Calu3 (cell line): ENCODE measurements at places on chromosomes 16 and 17. TPM values are rescaled to one million over a fixed set of nuclear protein-coding genes. Genes with fewer than 3 reads are reported as not detected.

DNA sequence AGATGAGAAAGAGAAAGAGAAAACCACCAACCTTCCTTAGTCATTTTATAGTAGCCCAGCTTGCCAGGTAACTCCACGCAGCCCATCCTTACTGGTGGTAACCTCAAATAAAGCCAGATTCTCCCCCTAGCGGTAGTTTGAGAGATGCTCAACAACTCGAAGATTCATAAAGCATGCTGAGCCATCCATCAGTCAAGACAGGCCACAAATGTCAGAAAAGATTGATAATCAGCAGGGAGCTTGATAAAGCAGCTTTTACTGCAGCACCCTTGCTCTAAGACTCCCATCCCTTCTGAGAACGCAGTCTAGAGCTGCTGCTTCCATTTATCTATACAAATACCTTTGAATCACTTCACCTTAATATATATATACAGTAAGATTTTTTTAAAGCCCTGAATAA, 451.5 kb upstream of the HSBP1 start:
- DNase-seq: peak; percentile 28
- H3K27ac ChIP-seq: no peak overlapping the region
- no peaks in the 10 kb centered on the region for H3K4me1 ChIP-seq
- H3K36me3 ChIP-seq: no peaks in the 10 kb centered on the region

- DNase-seq: peak; percentile 46
- no peaks in the 10 kb centered on the region for H3K27me3 ChIP-seq
- H3K27ac ChIP-seq: peak overlapping the region; percentile 92
- peaks cover 72% of the 10 kb centered on the region for H3K36me3 ChIP-seq
- H3K4me1 ChIP-seq: peaks cover 34% of the 10 kb centered on the region
- H3K4me3 ChIP-seq: peak overlapping the region; percentile 89
These were observed 520 bp downstream of the JPT2 start for GRCh38 chr16:1678500-1679098.

DNA sequence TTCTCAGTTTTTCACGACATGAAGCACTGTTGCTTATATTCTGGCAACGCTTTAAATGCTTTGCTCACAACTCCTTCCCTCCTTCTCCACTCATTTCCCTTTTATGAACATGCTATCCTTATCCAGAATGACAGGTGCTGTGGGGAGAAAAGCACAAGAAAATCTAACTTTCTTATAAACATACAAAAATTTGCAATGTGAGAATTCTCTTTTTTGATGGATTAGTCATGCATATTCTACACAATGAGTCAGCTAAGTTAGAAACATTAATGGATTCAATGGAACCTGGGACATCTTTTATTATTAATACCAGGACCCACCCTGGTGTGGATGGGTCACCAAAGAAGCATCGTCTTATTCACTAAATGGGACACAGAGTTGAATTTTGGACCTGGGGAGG, 234.6 kb upstream of the CDH5 start:
- no peak overlapping the region for H3K27ac ChIP-seq
- DNase-seq: no peak
- H3K36me3 ChIP-seq: no peaks in the 10 kb centered on the region
- H3K27me3 ChIP-seq: peaks cover 94% of the 10 kb centered on the region

C17orf78 gene
- total RNA-seq: not detected in 2 replicates

DNA sequence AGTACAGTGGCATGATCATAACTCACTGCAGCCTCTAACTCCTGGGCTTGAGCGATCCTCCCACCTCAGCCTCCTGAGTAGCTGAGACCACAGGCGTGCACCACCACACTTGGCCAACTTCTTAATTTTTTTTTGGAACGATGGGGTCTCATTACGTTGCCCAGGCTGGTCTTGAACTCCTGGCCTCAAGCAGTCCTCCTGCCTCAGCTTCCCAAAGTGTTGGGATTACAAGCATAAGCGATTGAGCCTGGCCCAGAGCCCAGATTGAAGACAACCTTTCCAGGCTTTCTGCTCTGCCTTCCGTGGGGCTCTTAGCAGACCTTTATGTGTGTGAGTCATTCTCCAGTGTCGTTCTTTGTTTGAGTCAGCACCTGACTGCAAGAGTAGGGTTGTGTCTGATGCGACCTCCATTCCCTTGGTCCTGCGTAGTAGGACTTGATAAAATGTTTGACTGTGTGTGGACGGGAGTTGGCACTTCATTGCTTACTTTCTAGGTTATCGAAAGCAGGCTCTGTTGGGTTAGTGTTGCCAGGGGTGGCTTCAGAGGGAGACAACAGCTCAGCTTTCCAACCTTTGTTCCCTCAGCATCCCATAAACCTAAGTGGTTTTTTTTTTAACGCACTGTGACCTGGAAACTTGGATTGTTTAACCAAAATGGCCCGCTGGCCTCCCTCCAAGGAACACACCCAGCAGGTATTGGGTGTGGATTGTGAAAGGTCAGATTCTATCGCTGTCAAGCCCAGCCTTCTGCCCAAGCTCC, 26.4 kb downstream of the EEF2K start:
- peaks cover 22% of the 10 kb centered on the region for H3K36me3 ChIP-seq
- H3K27me3 ChIP-seq: no peaks in the 10 kb centered on the region
- H3K4me3 ChIP-seq: peak overlapping the region; percentile 64
- H3K4me1 ChIP-seq: peaks cover 22% of the 10 kb centered on the region
- peak; percentile 84 for DNase-seq

DNA sequence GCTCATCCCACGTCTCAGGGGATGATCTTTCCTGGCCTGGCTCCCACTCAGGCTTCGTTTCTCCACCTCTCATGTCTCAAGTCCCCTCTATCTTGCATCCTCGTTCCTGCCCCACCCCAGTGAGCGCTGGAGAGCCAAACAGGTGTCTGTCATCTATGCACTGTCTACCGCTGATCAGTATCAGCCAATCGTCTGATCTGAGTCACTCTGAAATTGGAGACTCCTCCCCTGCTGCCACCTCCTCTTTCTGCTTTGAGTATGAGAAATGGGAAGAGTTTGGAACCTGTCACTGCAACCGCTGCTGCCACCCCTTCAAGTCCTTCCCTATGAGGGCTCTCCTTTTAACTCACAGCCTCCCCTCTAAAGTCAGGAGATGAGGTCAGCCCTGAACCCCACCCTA, 28.0 kb downstream of the FZD2 start:
- peaks cover 17% of the 10 kb centered on the region for H3K4me1 ChIP-seq
- H3K27ac ChIP-seq: no peak overlapping the region
- peaks cover 5% of the 10 kb centered on the region for H3K36me3 ChIP-seq
- no peak for DNase-seq
- peaks cover 8% of the 10 kb centered on the region for H3K27me3 ChIP-seq

TNS4 gene
- total RNA-seq: 0.21 and 0.44 TPM in 2 replicates

DNA sequence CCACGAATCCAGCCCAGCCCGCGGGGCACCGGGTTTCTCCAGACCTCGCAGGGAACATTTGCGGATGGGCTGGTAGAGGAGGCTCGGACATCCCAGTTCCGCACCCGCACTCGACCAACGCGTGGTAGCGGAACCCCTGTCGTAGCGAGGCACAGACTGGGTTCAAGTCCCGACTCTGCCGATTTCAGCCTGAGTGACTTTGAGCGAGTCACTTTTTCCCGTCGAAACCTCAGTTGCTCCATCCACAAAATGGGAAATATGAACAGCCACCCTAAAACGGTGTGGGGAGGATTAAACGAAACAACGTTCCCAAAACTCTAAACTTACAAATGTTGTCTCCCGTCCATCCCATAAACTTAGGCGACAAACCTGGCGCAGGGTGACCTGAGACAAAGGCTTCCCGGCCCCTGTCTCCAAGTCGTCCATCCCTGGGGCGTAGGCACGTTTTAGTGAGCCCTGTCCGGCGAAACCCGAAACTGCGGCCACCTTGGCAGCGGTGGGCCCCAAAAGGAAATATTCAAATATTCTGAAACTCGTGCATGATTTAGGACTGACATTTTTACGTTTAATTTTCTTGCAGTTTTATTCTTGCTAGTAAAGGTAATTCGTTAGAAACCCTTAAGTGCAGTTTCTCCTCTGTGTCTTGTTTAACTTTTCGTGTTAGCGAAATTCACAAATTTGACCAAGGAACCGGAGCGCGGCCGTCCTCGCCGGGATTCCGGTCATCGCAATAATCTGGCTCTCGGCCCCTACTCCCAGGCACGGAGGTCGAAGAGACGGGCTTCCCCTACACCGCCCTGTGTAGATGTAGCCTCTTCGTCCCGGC, 1.9 kb upstream of the MLLT6 start:
- peak overlapping the region; percentile 85 for H3K4me3 ChIP-seq
- peaks cover 71% of the 10 kb centered on the region for H3K36me3 ChIP-seq
- peak; percentile 56 for DNase-seq
- H3K27ac ChIP-seq: peak overlapping the region; percentile 90
- peaks cover 25% of the 10 kb centered on the region for H3K27me3 ChIP-seq

MVP gene
- 164 and 215 TPM in 2 replicates for total RNA-seq

EVPL gene
- total RNA-seq: 51.8 and 59.7 TPM in 2 replicates

CLEC3A gene
- total RNA-seq: not detected in 2 replicates

DNA sequence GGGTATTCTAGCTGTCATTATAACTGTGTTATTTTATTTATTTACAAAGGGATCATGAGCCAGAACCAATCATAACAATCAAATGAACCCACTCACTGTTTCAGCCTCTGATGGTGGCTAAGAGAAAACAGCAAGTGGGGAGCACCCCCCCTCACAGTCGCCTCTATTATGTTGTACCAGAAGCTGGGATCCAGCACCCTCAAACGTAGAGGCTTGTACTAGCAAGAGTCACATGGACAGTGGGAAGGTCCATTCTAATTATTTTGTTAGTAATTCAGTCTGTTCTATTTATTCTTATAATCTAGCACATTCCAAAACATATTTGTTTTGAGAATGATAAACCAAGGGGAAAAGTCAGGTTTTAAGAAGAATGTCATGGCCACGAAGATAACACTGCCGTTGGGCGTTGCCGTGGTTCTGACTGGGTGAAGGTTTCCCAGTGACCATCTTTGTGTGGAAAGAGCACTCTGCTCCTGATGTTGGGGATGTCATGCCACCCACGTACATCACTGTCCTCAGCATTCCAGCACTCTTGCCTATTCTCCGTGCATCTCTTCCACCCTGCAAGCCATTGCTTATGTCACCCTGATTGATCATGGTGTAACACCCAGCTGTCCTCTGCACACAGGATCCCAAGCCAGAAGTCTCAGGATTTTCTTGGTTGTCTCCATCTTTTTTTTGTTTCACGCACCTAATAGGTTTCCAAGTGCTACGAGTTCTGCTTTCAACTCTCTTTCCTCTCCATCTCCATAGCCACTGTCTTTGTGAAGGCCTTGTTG, 205.8 kb downstream of the PRKCA start:
- peak overlapping the region; percentile 50 for H3K4me3 ChIP-seq
- H3K4me1 ChIP-seq: peaks cover 51% of the 10 kb centered on the region
- peaks cover 29% of the 10 kb centered on the region for H3K36me3 ChIP-seq
- peak overlapping the region; percentile 79 for H3K27ac ChIP-seq

DNA sequence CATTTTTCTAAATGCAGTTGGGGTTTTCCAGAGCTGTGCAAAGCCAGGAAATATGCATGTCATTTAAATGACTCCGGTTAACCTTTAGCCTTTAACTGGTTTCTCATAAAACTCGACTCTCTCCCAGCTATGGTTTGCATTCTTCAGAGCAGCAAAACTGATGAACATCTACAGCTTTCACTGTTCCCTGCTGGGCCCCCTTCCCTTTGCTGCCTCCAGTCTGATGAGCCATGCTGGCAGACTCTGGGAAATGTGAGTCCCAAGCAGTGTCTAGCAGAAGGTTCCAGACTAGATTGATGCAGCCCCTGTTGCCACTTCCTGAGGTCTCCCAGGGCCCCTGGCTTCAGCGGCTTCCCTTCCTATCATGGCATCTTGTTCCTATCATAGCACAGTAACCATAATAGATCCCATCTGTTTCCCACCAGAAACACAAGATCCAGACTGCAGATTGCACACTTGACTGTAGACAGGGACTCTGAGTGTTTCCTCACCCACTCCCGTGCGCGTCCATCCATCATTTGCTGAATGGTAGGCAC, 135.4 kb downstream of the CLEC16A start:
- DNase-seq: no peak
- H3K27me3 ChIP-seq: no peaks in the 10 kb centered on the region
- peaks cover 49% of the 10 kb centered on the region for H3K4me1 ChIP-seq
